Muscle of leg (tissue), 16 donors: ENCODE measurements at places on chromosomes 2 and 18.

GRCh38 chr2:188786368-188786841, 187.8 kb upstream of the COL3A1 start:
- peak; percentile 88 for DNase-seq

- DNase-seq, result no peak
Measured at GRCh38 chr2:12127638-12128037, 381.2 kb downstream of the LPIN1 start.

DNA sequence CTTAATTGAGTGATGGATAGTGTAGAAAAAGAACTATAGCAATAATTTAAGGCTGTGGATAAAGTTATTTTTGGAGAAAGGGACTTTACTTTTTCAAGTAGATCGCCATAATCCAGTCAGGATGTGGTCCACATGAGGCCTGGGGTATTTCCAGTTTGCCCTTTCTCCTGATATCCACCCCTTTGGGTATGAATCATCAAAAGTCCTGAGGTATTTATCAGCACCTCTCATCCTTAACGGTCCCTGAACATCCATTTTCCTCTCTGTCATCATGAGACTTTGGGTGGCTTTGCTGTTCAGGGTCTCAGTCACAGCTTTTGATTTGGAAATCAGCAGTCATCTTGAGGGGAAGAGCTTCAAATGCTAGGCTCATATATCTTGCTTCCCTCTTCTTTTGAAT, 39.3 kb upstream of the ELAC1 start:
- DNase-seq, result no peak

DNA sequence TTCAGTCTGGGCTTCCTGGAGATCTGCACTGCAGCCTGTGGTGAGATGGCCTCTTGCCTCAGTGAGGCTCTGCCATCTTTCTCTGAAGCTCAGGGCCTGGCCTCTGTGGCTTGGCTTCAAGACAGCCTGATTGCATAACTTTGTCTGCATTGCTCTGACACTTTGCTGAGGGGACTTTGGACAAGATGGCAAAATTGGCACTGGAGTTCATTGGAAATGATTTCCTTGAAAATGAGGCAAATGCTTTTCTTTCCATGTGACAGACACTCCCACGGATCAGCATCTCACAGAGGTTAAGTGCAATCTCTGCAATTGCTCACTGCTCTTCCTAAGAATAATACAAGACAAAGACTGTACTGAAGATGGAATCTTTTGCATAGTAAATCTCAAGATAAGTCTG, 166.8 kb downstream of the KCNS3 start:
- no peak for DNase-seq

DNA sequence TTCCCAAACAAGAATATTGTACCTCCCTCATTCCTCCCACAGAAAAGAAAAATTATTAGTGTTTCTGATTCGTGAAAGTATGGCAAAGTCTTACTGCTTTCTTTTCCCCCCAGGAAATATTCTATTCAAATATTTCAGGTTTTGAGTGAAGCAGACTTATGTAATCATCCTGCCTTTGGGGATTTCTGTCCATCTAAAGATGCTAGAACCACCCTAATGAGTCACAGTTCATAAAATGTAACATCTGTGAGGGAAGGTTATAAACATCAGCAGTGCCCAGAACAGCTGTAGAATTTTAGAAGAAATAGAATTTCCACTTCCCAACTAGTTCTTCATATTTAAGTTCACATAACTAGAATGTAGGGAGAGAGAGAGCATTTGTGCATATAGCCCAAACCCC, 39.0 kb downstream of the EEF1B2 start:
- peak; percentile 92 for DNase-seq

- no peak for DNase-seq
Measured at GRCh38 chr18:34627137-34627920, 82.8 kb upstream of the DTNA start.

GRCh38 chr18:49169037-49169521, 218.3 kb upstream of the SMAD7 start:
- DNase-seq, result no peak

DNA sequence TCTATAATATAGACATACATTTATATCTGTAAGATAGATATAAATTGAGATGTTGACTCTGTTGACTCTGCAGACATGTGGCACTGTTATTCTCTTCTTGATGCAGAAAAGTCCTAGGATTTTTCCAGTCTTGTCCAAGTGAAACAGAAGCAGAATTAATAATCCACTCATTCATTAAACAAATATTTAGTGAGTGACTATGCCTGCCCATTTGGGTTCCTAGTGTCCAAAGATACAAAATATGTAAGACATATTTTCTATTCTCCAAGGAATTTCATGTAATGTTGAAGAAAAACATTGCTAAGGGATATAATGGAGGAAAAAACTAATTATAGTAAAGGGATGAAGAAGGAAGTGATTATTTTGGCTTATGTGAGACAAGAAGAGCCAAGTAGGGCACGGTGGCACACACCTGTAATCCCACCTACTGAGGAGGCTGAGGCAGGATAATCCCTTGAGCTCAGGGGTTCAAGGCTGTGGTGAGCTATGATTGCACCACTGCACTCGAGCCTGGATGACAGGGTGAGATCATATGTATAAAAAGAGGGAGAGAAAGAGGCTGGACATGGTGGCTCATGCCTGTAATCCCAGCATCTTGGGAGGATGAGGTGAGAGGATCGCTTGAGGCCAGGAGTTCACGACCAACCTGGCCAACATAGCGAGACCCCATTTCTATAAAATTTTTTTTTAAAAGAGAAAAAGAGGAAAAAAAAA, 19.9 kb upstream of the PLEKHH2 start:
- DNase-seq, result no peak

GRCh38 chr18:70494524-70494923, 205.7 kb downstream of the SOCS6 start:
- no peak for DNase-seq

DNA sequence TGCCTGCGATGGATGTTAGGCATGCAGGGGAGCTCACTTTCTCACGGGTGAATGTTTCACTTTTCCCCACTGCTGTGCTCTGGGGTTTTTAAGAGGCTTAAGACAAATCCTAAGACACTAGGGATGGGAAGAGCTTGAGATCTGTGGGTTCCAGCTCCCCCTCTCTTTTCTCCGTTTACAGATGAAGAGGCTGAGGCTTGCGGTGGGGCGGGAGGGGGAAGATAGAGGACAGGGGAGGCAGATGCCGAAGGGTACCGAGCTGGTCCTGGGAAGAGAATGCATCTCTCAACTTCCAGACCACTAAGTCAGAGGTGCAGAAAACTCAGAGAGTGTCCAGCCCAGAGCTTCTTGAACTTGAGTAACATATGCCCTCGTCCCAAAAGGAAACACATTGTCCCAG, 8.2 kb upstream of the ATOH8 start:
- no peak for DNase-seq
